ENCODE measurements at places on chromosomes 7 and 10.
A peak's percentile ranks its signal among the peaks of the same experiment; 100 is the strongest.

- DNase-seq, result no peak
Observed at GRCh38 chr7:129167817-129168216, 20.6 kb upstream of the SMO start.

DNA sequence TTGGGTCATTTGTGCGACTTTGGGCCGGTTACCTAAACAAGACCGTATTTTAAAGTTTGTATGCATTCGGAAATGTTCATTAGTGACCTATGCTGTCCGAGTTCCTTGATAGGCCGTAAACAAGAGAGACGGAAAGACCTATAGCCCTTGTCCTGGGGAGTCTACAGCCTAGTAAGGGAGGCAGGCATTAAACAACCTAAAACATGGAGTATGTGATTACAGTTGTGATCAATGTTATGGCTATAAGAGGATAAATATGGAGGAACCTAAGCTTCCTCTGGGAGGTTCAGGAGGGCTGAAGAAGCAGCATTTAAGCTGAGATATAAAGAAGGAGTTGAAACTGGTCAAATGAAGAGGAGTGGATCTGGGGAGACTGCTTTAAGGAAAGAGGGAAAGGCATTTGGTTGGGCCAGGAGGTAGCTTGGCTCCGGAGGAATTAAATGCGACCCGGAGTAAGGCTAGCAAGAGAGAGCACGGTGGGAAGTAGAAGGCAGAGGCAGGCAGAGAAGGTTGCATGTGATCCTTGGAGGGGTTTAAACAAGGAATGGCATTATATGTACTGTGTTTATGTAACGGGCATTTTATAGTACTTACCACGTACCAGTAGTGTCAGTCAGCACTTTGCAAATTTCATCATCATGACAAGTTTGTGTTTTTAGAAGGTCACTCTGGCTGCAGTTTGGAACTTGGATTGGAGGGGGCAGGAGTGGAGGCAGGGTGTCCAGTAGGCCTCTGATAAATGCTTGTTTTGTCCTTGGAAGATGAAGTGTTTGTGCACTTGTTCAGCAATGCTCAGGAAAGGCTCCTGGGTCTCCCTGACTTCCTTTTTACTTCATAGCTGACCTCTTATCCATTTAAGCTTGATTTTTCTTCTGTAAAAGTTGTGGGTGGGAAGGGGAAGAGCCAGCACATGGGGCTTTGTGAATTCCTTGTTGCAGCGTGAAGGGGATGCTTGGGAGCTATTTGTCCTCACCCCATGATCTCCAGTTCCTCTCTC, 1.0 kb upstream of the AVPI1 start:
- peak; percentile 87 for DNase-seq

- peak; percentile 0 for DNase-seq
Observed at GRCh38 chr7:147765301-147765700, 825.3 kb upstream of the C7orf33 start.

GRCh38 chr7:93551063-93551895, 23.2 kb downstream of the CALCR start:
- DNase-seq, result peak; percentile 78

GRCh38 chr7:69659983-69660382, 61.7 kb downstream of the AUTS2 start:
- DNase-seq, result peak; percentile 40
